ENCODE measurements at places on chromosomes 12 and 14. TPM values are rescaled to one million over a fixed set of nuclear protein-coding genes. Genes with fewer than 3 reads are reported as not detected.

GRCh38 chr12:98736352-98737321 lies 91.5 kb downstream of the APAF1 start:
- DNase-seq: no peak

- peak; percentile 65 for DNase-seq
Measured at GRCh38 chr12:92133795-92134637, 11.6 kb downstream of the BTG1 start.

Gene GLT1D1
- 0.12 TPM for total RNA-seq

- DNase-seq: no peak
Measured at GRCh38 chr12:109589240-109589590, 15.6 kb downstream of the MVK start.

DNA sequence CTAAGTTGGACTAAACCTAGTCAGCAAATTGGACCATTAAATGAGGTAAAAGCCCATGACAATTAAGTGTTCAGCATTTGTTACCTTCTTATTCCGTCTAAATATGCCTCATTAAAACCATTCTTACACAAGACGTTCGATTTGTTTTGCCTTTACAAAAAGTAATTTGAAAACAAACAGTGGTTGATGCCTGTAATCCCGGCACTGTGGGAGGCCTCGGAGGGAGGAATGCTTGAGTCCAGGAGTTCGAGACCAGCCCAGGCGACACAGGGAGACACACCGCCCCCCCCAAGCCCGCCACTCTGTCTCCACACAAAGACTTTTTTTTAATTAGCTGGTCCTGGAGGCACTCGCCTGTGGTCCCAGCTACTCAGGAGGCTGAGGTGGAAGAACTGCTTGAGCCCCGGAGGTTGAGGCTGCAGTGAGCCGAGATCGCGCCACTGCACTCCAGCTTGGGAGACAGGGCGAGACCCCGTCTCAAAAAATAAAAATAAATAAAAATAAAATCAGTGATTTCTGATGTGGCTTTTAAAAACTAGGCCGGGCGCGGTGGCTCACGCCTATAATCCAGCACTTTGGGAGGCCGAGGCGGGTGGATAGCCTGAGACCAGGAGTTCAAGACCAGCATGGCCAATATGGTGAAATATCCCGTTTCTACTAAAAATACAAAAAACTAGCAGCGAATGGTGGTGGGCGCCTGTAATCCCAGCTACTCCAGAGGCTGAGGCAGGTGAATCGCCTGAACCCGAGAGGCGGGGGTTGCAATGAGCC lies 856 bp upstream of the EIF4B start:
- peak; percentile 42 for DNase-seq

- DNase-seq: no peak
Measured at GRCh38 chr12:24226745-24227350, 277.4 kb upstream of the SOX5 start.

- no peak for DNase-seq
Measured at GRCh38 chr12:13769966-13770365, 211.4 kb downstream of the GRIN2B start.

DNA sequence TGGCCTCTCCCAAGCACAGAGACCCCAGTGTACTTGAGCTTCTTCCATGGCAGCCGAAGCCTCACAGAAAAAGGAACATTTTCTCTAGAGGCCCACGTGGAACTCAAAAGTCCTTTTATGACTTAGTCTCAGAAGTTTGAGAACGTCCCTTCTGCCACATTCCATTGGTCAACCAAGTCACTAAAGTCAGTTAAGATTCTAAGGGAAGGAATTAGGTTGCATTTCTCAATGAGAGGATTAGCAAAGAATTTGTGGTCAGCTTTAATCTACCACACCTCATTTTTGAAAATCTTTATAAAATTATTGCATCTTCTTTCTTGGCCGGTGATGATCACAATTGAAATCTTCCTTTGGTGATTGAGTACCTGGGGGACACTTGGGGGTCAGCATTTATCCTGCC lies 279.9 kb upstream of the TBX3 start:
- DNase-seq: no peak

Gene GPRC5D
- not detected for total RNA-seq

Gene OXA1L
- total RNA-seq: 106 TPM

- DNase-seq: no peak
Measured at GRCh38 chr12:18634382-18634781, 103.4 kb downstream of the PLCZ1 start.

Gene FAM177A1
- total RNA-seq: 40.7 TPM

DNA sequence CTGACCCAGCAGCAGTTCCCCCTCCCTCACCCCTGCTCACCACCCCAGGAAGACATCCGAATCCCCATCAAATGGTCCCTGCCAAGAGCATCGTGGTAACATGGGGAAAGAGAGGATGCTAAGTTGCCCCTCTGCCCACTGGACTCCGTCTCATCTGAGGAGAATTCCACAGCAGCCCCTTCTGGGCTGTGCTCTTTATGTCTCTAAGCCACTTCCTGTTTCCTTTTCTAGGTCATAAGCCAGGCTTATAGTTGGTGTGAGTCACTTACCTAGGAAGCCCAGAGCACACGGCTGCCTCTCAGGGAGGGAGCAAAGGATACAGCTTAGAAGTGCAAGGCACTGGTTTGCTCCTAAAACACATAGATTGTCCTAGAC lies 76.0 kb downstream of the VCPKMT start:
- DNase-seq: peak; percentile 70

DNA sequence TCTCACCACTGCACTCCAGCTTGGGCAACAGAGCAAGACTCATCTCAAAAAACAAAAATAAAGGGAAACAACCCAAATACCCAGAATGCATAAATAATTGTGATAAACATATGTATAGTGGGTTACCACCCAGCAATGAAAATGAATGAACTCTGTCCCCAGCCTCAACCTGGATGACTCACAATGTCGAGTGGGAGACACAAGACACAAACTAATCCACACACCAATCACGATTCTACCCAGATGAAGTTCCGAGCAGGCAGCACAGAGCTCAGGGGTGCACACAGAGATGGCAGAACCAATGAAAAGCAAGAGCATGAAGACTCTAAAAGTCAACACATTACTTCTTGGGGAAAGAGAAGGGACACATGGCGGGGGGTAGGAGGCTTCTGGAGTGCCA lies 27.1 kb downstream of the ABCB9 start:
- DNase-seq: no peak

GRCh38 chr12:4914720-4915119 lies 5.0 kb downstream of the KCNA1 start:
- DNase-seq: no peak

Gene DAO
- total RNA-seq: not detected

Gene RNASE1
- total RNA-seq: not detected

Gene ENDOU
- total RNA-seq: not detected

Gene ARHGEF40
- 0.09 TPM for total RNA-seq

GRCh38 chr12:127194176-127194575 lies 1072.8 kb upstream of the TMEM132C start:
- no peak for DNase-seq

GRCh38 chr12:103772367-103773108 lies 68.5 kb downstream of the NT5DC3 start:
- no peak for DNase-seq

DNA sequence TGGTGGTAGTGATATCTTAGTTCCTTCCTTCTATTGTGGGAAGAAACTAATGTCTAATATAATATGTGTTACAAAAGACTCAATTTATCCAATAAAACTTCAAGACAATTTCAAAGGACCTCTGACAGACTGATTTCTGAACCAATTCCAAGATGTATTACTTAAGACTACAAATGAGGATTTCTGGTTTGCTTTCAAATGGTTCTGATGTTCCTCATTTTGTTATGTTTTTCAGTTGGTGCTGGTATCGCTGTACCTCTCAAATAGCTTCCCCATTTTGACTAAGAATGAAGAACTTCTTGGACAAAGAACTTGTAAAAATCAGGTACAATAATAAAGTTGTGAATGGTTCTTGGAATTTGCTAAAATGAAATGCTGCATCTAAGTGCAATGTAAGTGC lies 19.4 kb upstream of the MBIP start:
- DNase-seq: no peak

- no peak for DNase-seq
Measured at GRCh38 chr14:27367345-27367744, 769.5 kb upstream of the NOVA1 start.

- no peak for DNase-seq
Measured at GRCh38 chr12:11026118-11026517, 3.7 kb upstream of the TAS2R19 start.

DNA sequence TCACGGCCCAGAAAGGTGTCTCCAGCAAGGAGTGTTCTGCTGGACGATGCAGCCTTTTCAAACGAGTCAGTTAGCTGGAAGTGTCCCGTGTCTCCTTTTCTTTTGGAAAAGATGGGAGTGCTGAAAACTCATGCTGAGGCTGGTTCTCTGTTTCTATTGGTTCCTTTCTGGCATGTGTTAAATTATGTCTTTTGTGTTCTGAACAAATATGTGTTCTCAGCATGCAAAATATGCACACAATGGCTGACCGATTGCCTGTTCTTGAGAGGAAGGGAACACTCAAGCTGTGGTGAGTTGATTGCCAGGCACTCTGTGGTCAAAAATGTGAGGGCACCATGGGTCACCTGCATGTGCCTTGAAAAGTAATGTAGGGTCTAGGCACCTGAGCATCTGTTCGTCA lies 181.3 kb downstream of the CACNA1C start:
- no peak for DNase-seq

DNA sequence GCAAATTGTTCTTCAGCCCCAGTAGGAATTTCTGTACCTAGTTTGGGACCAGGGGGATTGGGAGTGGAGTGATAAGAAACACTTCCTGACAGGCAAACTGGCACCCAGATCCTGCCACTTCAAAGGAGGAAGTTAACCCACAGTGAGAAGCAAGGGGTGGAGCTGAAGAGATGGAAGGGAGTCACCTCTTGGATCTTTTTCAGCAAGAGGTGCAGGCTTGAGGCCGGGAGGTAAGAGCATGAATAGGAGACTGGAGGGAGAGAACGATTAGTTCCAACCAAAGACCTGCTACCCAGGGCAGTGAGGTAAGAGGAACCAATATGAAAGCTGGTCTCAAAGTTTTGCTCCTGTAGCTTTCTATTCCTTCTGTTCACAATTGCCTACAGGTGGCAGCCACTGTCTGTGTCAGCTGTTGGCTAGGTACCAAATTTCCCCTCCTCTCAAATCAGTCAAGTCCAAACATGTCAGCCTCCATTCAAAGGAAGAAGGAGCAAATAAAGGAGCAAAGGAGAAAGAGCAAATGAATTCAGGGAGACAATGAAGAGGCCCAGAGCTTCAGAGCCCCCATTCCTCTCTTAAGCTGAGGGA lies 14.9 kb upstream of the TAC3 start:
- no peak for DNase-seq

Gene PNP
- 194 TPM for total RNA-seq

GRCh38 chr14:64387232-64387781 lies 846 bp upstream of the MTHFD1 start:
- no peak for DNase-seq

DNA sequence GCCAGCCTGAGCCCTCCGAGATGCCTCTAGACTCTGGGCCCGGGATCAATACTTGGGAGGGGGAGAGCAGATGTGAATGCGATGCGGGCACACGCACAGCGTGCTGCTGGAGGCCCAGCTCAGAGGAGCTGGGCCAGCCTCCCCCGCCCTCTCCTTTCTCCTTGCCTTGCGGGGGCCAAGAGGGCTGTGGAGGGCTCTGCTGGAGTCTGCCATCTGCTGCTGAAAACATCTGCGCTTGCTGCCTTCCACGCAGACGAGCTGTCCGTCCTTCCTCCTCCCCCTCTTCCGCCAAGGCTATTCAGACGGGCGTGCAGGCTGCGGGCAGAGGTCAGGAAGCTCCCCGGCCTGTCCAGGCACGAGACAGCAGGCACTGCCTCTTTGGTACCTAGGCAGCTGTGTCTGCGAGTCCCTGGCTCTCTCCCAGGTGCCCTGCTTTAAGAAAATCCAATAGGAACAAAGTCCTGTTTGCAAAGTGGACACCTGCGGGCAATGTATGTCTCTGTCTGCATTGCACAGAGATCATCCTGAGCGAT lies 75.2 kb downstream of the SPRING1 start:
- DNase-seq: no peak

- no peak for DNase-seq
Measured at GRCh38 chr12:132167611-132168310, 23.5 kb downstream of the NOC4L start.

Gene METTL1
- 22.1 TPM for total RNA-seq

GRCh38 chr14:33273978-33274377 lies 335.3 kb downstream of the NPAS3 start:
- no peak for DNase-seq

Gene MYF5
- not detected for total RNA-seq

DNA sequence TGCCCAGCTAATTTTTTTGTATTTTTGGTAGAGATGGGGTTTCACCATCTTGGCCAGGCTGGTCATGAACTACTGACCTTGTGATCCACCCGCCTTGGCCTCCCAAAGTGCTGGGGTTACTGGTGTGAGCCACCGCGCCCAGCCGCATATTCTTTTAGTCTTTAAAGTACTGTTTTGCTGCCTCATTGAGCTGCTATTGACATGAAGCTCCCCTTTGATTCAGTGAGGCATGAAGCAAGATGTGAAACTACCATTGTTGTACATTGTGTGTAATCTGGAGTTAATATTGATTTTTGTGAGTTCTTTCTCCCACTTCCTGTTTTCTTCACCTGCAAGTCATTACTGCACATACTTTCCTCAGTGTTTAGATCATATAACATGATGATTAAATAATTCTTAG lies 80.8 kb downstream of the MNAT1 start:
- DNase-seq: no peak

- no peak for DNase-seq
Measured at GRCh38 chr14:55571125-55571889, 8.7 kb upstream of the KTN1 start.

GRCh38 chr12:97368462-97369163 lies 94.0 kb upstream of the RMST start:
- no peak for DNase-seq

DNA sequence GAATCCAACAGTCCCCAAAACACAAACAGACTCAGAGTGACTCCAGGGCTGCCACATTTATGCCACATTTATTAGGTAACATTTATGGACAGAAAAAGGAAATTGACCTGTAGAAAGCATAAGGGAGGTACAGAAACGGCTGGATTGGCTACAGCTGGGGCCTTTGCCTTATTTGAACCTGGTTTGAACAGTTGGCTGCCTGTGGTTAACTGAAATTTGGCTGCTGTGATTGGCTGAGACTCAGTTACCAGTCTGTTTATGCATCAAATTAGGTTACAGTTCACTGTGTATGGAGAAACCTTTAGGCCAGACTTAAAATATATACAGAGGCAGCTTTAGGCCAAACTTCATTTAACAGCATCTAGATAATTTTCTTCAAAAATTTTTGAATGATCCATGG lies 27.8 kb upstream of the PCNX1 start:
- no peak for DNase-seq

- DNase-seq: peak; percentile 77
Measured at GRCh38 chr14:63510538-63510937, 32.6 kb downstream of the PPP2R5E start.

DNA sequence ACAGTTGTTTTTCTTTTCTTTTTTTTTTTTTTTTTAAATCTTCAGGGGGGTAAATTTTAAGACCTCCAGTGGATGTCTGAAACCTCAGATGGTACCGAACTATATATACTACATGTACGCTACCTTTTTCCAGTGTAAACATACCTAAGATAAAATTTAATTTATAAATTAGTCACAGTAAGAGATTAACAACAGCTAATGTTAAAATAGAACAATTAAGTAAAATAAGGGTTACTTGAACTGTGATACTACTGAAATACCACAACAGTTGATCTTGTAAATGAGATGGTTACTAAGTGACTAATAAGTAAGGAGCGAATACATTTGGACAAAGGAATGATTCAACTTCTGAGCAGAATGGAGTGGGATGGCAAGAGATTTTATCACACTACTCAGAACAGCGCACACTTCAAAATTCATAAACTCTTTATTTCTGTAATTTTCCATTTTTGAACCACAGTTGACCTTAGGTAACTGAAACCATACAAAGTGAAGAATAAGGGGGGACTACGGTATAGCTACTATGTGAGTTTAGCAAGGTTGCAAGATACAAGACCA lies 80.5 kb upstream of the PCED1B start:
- no peak for DNase-seq
